ENCODE measurements at places on chromosomes 3 and 15. TPM values are rescaled to one million over a fixed set of nuclear protein-coding genes. Genes with fewer than 3 reads are reported as not detected.
A peak's percentile ranks its signal among the peaks of the same experiment; 100 is the strongest.

GRCh38 chr15:75199357-75199940 lies 2.2 kb upstream of the C15orf39 start:
- DNase-seq, result no peak

Gene POLG
- total RNA-seq, result 92.0 TPM

DNA sequence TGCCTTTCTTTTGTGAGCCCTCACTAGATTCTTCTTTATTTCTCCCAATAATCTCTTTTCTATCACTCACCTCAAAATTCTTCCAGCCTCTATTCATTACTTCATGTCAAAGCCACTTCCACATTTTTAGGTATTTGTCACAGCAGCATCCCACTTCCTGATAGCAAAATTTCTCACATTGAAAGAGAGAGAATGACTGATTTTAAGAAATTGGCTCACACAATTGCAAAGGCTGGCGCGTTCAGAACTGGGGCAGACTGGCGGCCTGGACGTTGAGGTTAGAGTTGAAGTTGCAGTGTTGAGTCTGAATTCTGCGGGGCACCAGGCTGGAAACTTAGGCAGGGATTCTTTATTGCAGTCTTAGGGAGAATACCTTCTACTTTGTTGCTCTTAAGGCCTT lies 117.9 kb downstream of the LRRC28 start:
- no peak for DNase-seq

GRCh38 chr15:33048255-33048654 lies 146.3 kb downstream of the FMN1 start:
- no peak for DNase-seq

DNA sequence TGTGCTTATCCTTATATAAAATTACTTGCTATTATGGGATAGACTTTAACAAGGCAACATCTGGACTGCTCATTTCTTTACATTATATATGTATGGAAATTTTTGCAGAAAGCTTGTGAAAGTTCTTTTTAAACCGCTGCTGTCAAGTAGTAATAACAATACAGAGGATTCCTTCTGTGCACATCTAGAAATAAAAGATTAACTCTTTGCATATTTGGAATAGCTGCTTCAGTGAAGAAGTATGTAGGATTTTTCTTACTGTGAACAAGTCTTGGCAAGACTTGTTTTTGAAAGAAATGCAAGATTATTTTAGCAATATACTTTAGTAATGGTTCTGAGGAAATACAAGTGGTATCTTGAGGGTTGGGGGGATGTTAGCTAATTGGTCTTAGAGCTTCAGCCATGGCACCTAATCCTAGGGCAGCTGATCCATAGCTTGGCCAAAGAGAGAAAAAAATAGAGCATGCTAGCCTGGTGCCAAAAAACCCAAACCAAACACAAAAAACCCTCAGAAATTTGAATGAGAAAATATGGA lies 4.3 kb downstream of the PRKCI start:
- DNase-seq, result no peak

DNA sequence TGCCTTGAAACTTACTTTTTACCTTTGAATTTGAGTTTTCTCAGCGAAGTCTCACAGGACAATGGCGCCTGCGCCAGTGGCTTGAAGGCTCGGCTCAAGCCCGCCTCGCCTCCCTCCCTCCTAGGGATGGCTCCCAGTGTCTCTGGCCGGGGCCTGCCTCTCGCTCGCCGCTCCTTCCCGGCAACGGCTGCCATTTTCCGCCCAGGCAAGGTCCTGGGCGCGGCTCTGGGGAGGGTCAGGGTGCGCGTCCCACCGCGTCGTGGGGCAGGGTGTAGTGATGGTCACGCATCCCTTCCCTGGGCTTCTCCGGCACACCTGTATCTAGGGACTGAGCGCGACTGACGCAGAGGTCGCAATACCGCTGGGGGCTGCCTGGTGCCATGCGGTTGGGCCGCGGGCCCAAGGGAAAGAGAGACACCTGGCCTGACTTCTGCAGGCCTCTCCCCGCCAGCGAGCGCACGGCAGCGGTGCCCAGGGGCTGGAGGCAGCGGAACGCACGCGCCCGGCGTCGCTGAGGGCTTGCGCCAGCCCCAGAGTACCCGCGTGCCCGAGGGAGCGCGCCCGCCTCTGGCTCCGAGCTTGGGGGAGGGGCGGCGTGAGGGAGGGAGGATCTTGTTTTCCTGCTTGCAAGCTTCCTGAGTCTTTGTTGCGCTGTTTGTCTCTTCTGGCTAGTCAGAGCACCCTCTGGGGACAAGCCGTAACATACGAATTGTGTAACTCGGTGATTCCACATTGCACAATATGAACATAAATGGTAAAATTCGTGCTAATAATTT lies 20.7 kb upstream of the FEM1B start:
- peak; percentile 93 for DNase-seq

Gene SCN11A
- 0.09 TPM for total RNA-seq

Gene ADAMTS7
- total RNA-seq, result 7.8 TPM

Gene OTOL1
- not detected for total RNA-seq

Gene DENND4A
- total RNA-seq, result 24.5 TPM

DNA sequence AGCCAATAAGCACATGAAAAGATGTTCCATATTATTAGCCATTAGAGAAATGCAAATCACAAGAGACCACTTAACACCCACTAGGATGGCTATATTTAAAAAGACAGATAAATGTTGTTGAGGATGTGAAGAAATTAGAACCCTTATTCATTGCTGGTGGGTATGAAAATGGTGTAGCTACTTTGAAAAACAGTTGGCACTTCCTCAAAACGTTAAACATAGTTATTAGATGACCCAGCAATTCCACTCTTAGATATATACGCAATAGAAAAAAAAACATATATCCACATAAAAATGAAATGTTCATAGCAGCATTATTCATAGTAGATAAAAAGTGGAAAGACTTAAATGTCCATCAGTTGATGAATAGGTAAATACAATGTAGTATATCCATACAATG lies 47.1 kb upstream of the TERB2 start:
- DNase-seq, result no peak

Gene SUSD5
- 0.77 TPM for total RNA-seq

- DNase-seq, result no peak
Measured at GRCh38 chr3:189355115-189355480, 183.3 kb downstream of the TPRG1 start.

- DNase-seq, result no peak
Measured at GRCh38 chr15:57019496-57020160, 101.2 kb downstream of the TCF12 start.

- DNase-seq, result no peak
Measured at GRCh38 chr15:57769266-57769665, 62.8 kb downstream of the POLR2M start.

- no peak for DNase-seq
Measured at GRCh38 chr3:33377931-33378330, 62.3 kb downstream of the UBP1 start.

GRCh38 chr3:128491941-128492670 lies 895 bp downstream of the GATA2 start:
- DNase-seq, result no peak

DNA sequence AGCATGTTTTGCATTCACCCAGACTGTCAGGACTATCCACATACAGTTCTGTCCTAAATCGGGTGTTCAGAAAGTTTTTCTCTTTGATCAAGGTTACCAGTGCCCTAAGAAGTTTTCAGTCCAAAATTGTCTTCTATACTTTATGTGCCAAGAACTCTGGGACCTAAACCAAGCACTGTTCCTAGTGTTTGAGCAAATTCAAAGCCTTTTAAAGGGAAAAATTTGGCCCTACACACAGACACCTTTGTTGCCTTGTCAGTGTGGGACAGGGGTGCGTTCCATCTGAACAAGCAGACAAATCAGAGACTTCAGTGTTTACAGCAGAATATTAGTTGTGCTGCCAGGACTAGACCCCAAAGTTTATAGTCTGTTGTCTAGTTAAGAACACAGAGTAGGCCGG lies 50.6 kb downstream of the DGKG start:
- DNase-seq, result no peak

DNA sequence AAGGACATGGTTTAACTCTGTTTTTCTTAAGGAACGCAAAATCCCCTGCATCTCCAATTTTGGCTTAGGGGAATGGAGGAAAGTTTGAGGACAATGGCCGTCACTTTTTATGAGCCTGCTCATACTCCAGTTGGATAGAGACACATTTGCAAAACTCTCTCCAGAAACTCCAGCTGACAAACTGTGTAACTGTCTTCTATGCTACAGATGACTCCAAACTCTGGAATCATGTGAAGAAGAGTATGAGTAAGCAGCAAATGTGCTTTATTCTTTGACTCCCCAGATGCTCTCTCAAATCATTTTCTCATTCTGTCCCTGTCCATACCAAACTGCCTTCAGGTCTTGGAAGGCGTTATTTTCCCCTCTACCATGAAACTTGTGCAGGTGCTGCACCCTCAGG lies 226.5 kb upstream of the GPR149 start:
- no peak for DNase-seq

DNA sequence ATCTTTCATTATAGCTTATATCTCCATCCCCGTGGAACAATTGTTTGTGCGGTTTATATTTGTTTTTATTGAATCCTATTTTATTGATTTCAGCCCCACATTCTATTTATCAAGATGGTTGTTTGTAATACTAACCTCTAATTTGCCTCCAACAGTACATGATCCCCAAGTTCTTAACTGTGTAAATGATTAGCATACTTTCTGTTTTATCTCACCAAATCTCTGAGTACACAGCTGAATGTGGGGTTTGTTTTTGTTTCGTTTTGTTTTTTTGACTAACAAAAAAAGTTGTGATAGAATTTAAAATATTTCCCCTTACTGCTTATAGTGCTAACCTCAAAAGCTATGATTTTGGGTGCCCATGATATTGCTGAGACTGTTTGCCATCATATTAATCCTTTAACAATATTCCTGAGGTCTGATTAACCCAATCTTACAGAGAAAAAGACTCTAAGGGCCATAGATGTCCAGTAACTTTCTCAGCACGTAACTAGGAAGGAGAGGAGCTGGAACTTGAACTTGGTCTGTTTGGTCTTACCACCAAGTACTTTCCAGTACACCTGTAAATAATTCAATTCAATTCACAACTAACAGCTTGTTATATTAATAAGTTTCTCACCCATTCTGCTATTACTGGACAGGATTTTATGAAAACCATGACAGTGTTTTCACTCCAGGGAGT lies 789.8 kb downstream of the TUSC7 start:
- no peak for DNase-seq

- DNase-seq, result peak; percentile 87
Measured at GRCh38 chr15:75204340-75205063, 2.8 kb downstream of the C15orf39 start.

- DNase-seq, result no peak
Measured at GRCh38 chr3:39241561-39241960, 38.3 kb downstream of the CX3CR1 start.

DNA sequence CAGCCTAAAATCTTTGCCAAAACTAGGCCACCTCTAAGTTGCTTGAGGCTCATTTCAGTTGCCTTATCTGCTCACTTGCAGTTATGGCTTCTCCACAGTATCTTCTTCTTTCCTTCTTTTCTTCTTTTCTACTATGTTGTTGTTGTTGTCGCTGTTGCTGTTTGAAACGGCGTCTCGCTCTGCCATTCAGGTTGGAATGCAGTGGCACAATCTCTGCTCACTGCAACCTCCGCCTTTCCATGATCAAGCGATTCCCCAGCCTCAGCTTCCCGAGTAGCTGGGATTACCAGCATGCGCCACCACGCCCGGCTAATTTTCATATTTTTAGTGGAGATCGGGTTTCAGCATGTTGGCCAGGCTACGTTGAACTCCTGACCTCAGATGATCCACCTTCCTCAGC lies 210.8 kb upstream of the NR2F2 start:
- DNase-seq, result no peak

- no peak for DNase-seq
Measured at GRCh38 chr3:86830566-86830965, 160.4 kb downstream of the VGLL3 start.

Data from prostate gland (tissue), 2 donors.